NCI-H226 (cell line): ENCODE measurements at places on chromosomes 7 and 10.

GRCh38 chr7:19930051-19930450, 156.6 kb upstream of the TMEM196 start:
- DNase-seq, result peak; percentile 44

DNA sequence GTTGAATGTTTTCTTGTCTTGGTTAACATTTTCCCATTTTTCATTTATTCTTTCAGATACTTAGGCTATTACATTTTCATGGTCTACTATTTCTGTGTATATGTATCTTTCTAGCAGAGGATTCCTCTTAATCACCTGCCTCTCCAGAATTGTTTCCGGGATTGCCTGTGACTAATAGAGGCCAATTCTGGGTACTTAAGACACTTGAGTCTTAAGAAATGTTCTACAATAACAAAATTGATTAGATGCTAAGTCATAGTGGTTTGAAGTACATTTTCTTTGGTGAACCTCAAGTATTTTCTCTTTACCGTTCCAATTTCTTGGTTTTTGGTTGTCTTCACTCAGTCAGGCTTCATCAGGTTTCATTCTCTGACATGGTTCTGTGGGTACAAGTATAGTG, 26.4 kb downstream of the BBS9 start:
- no peak for DNase-seq

DNA sequence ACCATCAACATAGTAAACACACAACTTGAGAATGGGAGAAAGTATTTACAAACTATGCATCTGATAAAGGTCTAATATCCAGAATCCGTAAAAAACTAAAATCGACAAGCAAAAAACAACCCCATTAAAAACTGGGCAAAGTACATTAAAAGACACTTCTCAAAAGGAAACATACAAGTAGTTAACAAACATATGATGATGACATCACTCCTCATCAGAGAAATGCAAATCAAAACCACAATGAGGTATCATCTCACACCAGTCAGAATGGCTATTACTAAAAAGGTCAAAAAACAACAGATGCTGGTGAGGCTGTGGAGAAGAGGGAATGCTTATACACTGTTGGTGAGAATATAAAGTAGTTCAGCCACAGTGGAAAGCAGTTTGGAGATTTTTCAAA, 125.1 kb downstream of the TFPI2 start:
- no peak for DNase-seq

- DNase-seq, result no peak
Observed at GRCh38 chr10:78972160-78972946, 96.4 kb upstream of the ZMIZ1 start.

GRCh38 chr7:116315293-116315692, 105.0 kb downstream of the TES start:
- DNase-seq, result no peak

DNA sequence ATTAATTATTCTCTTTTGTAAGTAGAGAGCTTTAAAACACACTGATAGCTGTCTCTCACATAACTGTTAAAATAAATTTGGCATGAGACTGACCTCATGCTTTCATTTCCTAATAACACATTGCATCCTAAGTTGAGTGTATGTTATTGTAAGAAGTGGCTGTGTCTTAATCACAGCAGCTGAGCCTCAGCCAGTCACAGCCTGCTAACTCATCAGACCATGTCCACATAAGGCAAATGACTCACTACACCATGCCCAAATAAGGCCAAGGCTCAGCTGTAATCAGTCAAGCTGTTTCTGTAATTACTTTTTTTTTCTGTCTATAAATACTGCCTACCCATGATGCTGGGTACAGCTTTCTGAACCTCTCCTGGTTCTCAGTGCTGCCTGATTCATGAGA, 860.9 kb downstream of the XPNPEP1 start:
- DNase-seq, result no peak

GRCh38 chr10:91875156-91875555, 34.1 kb downstream of the FGFBP3 start:
- no peak for DNase-seq

DNA sequence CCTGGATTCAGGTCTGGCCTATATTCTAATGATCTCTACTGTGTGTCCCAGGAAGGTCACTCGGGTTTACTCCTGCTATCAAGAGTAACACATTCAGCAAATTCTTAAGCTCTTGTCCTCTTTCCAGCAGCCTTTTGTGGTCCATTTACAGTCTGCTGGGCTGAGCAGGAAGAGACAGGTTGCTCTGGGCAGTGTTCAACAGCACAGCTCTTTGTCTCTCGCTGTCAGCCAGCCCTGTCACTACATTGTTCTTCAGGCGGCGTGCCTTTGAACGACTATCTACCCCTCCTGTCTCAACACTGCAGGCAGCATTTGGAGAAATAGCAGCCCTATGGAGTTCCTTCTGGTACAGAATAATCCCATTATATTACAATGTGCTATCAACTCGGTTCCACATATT, 192.2 kb upstream of the TBX20 start:
- no peak for DNase-seq

DNA sequence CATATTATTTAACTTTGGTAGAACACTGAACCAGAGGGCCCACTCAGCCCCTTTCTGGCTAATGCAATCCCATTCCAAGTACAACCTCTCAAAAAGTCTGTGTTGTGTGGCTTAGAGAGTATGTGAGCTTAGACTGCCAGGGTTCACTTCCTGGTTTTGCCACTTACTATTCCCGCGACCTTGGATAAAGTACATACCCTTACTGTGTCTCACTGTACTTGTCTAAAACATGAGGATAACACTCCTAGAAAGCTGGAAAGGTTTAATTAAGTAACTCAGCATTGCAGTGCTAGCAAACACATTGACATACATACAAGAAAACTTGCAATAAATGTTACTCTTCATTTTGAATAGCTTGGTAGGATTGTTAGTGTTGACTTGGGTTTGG, 215.8 kb downstream of the CHCHD3 start:
- no peak for DNase-seq

DNA sequence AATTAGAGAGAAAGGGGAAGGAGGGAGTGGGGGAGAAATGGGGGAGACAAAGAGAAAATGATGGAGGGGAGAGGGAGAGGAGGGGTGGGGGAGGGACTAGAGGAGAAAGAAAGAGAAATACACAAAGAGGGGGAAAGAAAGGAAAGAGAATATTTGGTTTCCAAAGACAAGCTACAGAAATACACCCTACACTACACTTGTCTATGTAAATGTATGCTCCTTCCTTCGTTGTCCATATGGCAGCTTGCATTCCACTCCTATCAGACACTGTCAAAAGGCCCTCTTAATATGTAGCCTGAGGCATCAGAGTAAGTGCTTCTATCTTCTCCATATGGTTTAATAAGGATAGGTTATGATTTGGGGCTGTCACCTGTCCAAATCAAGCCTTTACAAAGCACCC, 92.8 kb upstream of the FEZF1 start:
- no peak for DNase-seq

- DNase-seq, result peak; percentile 56
Observed at GRCh38 chr7:80711531-80711930, 73.1 kb downstream of the CD36 start.

DNA sequence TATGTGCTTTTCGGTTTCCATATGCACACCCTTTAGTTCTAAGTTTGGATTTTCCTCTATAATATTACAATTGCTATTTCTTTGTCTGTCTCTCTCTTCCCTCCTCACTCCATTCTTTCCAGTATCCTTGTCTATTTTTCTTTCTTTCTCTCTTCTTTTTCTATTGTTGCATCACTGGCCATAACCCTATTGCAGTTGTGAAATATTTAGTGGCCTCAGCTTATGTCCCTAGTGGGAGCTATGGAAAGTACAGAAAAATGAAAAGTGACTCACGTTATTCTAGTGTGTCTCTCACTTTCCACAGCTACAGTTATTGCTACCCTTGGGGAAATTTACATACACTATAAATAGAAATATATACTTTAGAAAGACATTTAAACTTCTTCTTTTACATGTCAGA, 59.1 kb downstream of the CNTNAP2 start:
- no peak for DNase-seq

- DNase-seq, result no peak
Observed at GRCh38 chr7:7829667-7830066, 111.3 kb upstream of the RPA3 start.

GRCh38 chr7:143900230-143900766, 1.7 kb downstream of the TCAF1 start:
- no peak for DNase-seq

DNA sequence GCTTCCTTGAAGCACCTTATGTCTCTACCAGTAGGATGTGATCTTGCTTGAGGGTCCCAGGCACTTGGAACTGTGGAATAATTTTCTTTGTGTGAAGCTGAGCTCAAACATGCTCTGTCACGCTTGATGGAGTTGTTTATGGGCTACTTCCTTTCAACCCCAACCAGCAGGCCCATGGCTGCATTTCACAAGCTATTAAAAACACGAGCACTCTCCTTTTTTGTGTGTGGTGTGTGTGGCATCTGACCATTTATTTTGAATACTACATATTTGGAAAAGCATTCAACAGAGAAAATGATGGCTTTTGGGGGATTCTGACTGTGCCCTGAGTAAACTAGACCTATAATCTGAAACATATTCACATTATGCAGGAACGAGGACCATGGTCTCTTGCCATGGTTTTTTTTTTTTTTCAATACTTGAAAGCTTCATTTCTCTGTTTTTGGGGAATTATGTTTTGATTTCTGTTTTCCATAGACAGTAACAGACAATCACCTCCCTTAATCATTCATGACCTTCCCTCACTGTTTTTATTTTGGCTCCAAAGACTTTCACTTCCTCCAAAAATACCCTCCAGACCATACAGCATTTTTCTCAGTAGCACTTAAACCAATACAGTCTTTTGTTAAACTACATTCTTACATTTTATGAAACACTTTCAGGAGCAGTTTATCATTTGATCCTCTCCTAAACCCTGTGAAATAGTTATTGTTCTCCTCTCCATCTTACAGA, 233.6 kb upstream of the BMPER start:
- no peak for DNase-seq

GRCh38 chr7:102268635-102269034, 18.0 kb upstream of the SH2B2 start:
- DNase-seq, result no peak

GRCh38 chr7:117796889-117797288, 76.4 kb downstream of the CTTNBP2 start:
- DNase-seq, result no peak

DNA sequence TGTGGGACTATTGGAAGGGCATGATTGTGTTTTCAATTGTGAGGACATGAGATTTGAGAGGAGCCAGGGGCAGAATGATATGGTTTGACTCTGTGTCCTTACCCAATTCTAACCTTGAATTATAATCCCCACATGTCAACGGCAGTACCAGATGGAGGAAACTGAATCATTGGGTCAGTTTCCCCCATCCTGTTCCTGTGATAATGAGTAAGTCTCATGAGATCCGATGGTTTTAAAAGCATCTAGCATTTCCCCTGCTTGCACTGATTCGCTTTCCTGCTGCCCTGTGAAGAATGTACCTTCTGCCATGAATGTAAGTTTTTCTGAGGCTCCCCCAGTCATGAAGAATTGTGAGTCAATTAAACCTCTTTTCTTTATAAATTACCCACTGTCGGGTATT, 1367.1 kb downstream of the XPNPEP1 start:
- no peak for DNase-seq

- no peak for DNase-seq
Observed at GRCh38 chr10:3484306-3485056, 300.5 kb downstream of the KLF6 start.

GRCh38 chr10:21369697-21370096, 155.8 kb downstream of the SKIDA1 start:
- DNase-seq, result peak; percentile 68

- no peak for DNase-seq
Observed at GRCh38 chr10:62057850-62058249, 156.4 kb downstream of the ARID5B start.

DNA sequence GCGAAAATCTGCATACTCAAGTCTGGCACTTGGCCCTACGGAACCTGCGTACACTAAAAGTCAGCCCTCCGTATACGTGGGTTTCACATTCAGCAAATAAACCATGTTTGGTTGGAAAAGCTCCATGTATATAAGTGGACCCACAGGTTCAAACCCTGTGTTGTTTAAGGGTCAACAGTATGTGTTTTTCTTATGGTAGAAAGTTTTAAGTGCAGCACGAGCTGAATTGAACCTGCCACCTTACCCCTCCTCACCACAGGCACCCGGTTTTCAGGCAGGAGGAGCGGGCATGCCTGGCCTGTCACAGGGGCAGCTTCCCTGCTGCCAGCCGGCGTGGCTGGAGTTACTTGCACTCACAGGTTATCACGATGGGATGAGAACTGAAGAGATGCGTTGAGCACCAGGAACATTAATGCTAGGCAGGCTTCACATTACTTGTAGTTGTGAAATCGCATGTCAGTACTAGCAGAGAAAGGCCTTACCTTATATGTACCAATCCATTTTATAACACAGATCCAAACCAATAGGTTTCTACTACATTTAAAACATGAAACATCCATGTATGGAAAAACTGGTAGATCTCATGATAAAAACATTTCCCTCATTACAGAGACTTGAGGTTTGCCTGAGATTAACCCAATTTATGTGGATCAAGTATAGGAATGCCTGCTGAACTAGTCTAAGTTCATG, 12.9 kb downstream of the INSIG1 start:
- no peak for DNase-seq

- DNase-seq, result peak; percentile 98
Observed at GRCh38 chr7:48084727-48085432, 4.2 kb upstream of the UPP1 start.

GRCh38 chr7:140680886-140681285, 8.1 kb downstream of the ADCK2 start:
- DNase-seq, result no peak

DNA sequence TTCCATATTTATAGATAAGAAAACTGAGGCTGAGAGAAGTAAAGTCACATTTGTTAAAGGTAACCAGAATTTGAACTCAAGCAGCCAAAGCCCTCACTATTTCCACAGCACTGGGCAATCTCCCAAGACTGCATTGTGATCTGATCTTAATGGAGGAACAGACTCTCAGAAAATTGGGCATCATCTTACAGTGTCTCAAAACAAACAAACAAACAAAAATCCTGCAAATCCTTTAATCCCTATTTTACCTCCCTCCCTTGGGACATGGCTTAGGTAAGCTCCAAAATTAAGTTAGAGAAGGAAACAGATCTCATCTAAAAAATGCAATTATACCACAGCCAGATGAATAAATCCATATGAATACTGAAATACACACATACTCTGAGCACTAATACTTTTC, 57.5 kb downstream of the FHIP2A start:
- DNase-seq, result no peak

DNA sequence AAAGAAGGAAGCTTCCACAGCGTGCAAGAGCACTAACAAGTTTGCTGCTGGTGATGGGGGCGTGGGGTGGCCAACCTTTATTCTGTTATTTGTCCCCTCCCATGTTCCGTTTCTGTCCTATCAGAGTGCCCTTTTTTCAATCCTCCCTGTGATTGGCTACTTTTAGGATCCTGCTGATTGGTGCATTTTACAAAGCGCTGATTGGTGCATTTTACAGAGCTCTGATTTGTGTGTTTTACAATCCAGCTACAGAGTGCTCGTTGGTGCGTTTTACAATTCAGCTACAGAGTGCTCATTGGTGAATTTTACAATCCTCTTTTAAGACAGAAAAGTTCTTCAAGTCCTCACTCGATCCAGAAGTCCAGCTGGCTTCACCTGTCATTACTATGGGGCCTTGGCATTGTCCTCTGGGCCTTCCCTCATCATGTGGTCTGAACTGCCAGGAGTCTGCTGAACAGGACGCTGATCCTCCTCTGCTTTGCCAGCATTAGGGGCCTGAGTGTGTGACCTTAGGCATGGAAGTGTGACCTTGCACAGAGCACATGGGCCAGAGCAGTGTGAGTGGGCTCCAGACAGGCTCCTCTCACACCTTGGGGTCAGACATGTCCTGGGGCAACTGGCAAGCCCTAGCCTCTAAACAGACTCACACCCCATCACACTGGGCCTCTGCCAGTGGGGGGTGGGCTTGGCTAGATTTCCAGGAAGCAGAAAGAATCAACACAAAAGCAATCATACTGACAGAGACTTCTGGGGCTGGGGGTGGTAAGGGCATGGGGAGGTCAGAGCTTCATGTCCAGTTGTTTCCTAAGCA, 167.4 kb downstream of the PTPN20 start:
- DNase-seq, result no peak
